Mesothelial cell of epicardium (in vitro differentiated cells): ENCODE measurements at places on chromosomes 1 and 21.

GRCh38 chr1:2460996-2461751 lies 14.9 kb upstream of the PLCH2 start:
- no peak overlapping the region for H3K4me3 ChIP-seq
- H3K27me3 ChIP-seq, result peaks cover 15% of the 10 kb centered on the region
- H3K36me3 ChIP-seq, result no peaks in the 10 kb centered on the region
- peaks cover 10% of the 10 kb centered on the region for H3K4me1 ChIP-seq
- no peak overlapping the region for H3K27ac ChIP-seq

- H3K36me3 ChIP-seq, result no peaks in the 10 kb centered on the region
- peaks cover under 1% of the 10 kb centered on the region for H3K27me3 ChIP-seq
- no peaks in the 10 kb centered on the region for H3K4me1 ChIP-seq
- DNase-seq, result no peak
- H3K27ac ChIP-seq, result no peak overlapping the region
- no peak overlapping the region for H3K4me3 ChIP-seq
Measured at GRCh38 chr1:65668368-65668767, 124.3 kb upstream of the PDE4B start.

DNA sequence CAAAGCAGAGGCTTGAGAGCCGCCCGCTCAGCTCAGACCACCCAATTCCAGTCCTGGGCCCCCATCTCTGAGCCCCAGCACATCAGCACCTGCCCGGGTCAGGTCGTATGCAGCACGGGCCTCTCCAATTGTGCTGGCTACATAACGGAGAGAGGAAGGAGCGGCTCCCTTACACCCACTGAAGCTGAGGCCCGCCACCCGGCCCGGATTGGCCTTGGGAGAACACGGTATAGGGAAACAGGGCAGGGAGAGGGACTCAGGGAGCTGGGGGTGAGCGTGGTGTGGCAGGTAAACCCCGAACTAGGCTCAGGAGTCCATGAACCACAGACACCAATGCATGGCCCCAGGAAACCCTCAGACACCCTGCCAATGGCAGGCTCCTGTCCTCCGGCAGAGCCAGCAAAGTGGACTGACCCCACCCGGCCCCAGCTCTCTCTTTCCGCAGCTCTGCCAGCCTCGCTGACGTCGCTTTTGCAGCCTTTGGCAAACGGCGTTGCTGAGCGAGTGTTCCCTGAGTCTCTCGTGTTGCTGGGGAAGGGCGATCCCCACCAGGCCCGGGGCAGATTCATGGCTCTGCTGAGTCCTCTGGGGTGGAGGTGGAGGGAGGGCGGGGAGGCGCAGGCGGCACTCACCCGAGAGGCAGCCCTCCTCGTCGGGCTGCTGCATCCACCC lies 16.5 kb downstream of the MEGF6 start:
- H3K4me3 ChIP-seq, result no peak overlapping the region
- H3K4me1 ChIP-seq, result peaks cover 20% of the 10 kb centered on the region
- H3K27ac ChIP-seq, result no peak overlapping the region
- peaks cover 3% of the 10 kb centered on the region for H3K36me3 ChIP-seq
- DNase-seq, result no peak
- no peaks in the 10 kb centered on the region for H3K27me3 ChIP-seq

GRCh38 chr1:27368869-27369582 lies 2.3 kb upstream of the MAP3K6 start:
- H3K27ac ChIP-seq, result no peak overlapping the region
- no peak overlapping the region for H3K4me3 ChIP-seq
- no peak for DNase-seq
- H3K36me3 ChIP-seq, result no peaks in the 10 kb centered on the region
- no peaks in the 10 kb centered on the region for H3K27me3 ChIP-seq

- no peak overlapping the region for H3K4me3 ChIP-seq
- no peak overlapping the region for H3K27ac ChIP-seq
Measured at GRCh38 chr1:211731456-211732292, 56.3 kb upstream of the NEK2 start.

GRCh38 chr1:32250893-32251716 lies at the start of gene LCK:
Gene LCK (plus strand): TSS chr1:32251265. CDS start chr1:32274330, 23,065 bp downstream.
- no peaks in the 10 kb centered on the region for H3K36me3 ChIP-seq
- peaks cover 19% of the 10 kb centered on the region for H3K4me1 ChIP-seq
- no peak within 1 kb of the TSS for H3K4me3 ChIP-seq
- no peak for DNase-seq
- peak within 1 kb of the TSS; percentile 21 for H3K27ac ChIP-seq

GRCh38 chr1:53420341-53420740 lies 38.9 kb upstream of the DMRTB1 start:
- no peak for DNase-seq
- peaks cover 13% of the 10 kb centered on the region for H3K27me3 ChIP-seq
- no peak overlapping the region for H3K4me3 ChIP-seq
- H3K36me3 ChIP-seq, result no peaks in the 10 kb centered on the region

GRCh38 chr1:226497991-226498639 lies 50.4 kb upstream of the STUM start:
- H3K27ac ChIP-seq, result no peak overlapping the region
- no peak overlapping the region for H3K4me3 ChIP-seq
- H3K36me3 ChIP-seq, result no peaks in the 10 kb centered on the region
- DNase-seq, result no peak
- H3K4me1 ChIP-seq, result no peaks in the 10 kb centered on the region
- H3K27me3 ChIP-seq, result peaks cover 45% of the 10 kb centered on the region

- H3K27ac ChIP-seq, result no peak overlapping the region
- H3K4me1 ChIP-seq, result no peaks in the 10 kb centered on the region
- no peak overlapping the region for H3K4me3 ChIP-seq
- H3K36me3 ChIP-seq, result no peaks in the 10 kb centered on the region
- H3K27me3 ChIP-seq, result no peaks in the 10 kb centered on the region
Measured at GRCh38 chr21:14609274-14609673, 63.2 kb upstream of the SAMSN1 start.

DNA sequence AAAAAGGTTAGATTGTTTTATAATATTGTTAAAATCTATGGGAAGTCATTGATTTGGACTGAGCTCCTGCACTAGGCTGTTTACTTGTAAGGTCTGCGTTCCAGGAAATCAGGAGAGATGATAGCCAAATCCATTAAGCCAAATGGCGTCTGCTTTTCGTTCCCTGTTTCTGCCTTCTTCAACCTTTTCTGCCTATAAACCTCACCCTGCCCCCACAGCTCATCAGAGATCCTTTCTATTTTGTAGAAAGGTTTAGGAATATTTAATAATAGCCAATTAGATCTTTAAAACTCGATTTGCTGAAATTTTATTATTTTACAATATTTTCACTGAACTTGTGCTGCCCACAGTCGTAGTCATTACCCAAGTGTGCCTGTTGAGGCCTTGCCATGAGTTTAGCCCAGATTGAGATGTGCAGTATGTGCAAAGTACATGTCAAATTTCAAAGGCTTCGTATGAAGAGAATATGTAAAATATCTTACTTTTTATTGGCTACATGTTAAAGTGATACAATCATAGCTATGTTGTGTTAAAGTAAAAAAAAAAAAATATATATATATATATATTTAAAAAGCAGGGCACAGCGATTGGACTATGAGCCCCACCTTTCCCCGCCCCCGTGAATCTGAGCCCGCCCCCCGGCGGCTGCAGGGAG lies 444 bp upstream of the IARS2 start:
- peak overlapping the region; percentile 56 for H3K27ac ChIP-seq
- DNase-seq, result no peak
- peak overlapping the region; percentile 36 for H3K4me3 ChIP-seq
- no peaks in the 10 kb centered on the region for H3K27me3 ChIP-seq
- H3K36me3 ChIP-seq, result peaks cover 8% of the 10 kb centered on the region

DNA sequence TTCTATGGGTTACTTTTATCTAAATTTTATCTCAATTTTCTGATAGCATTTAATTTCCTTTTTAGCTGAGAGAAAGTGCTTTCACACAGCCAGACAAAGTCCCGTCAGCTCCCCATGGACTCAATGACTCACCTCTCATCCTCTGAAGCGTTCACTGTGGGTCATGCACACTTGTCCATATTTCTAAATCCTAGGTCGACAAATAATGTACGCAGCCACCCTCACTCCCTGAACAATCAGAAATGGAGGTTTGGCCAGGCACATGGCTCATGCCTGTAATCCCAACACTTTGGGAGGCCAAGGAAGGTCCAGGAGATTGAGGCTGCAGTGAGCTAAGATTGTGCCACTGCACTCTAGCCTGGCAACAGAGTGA lies 42.4 kb upstream of the COA6 start:
- peaks cover 55% of the 10 kb centered on the region for H3K27me3 ChIP-seq
- no peak overlapping the region for H3K4me3 ChIP-seq
- peaks cover 3% of the 10 kb centered on the region for H3K4me1 ChIP-seq

- DNase-seq, result no peak
- no peaks in the 10 kb centered on the region for H3K27me3 ChIP-seq
- no peaks in the 10 kb centered on the region for H3K36me3 ChIP-seq
- no peak overlapping the region for H3K4me3 ChIP-seq
Measured at GRCh38 chr1:171472183-171472647, 13.1 kb upstream of the PRRC2C start.

DNA sequence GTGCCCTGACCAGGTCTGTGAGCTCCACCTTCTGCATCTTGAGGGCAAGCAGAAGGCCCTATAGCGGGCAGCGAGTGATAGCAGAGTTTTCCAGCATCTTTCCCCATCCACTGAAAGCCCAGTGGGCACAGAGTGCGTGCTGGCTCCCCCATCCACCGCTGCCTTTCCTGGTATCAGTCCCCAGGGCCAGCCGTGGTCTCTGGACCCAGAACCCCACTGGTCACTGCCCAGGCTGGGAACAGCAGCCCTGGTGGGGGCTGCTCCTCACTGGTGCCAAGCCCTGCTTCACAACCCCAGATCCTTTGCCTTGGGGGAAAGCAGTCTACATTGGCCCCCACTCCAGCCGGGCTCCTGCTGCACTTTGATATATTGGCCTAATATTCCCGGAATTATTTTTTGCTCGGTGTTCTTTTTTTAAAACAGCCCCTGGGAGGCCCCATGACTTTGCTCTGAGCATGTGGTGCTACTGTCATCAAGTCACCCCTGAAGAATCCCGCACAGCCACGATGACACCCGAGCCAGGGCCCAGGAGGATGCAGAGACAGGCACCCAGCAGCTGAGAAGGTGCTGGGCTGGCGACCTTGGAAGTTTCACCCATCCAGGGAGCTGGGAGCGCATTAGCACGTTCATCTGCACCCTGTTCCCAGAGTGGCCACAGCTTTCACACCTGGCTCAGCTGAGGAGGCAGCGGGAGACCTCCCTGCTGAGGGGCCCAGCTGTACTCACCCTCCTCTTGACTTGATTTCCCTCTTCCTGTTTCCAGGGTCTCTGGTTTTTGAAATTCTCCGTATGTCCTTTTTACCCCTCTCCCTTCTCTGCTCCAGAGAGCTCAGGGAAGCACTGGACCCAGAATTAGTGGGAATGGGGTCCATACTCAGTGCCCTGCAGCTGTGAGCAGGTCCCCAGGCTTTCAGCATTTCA lies 56.9 kb downstream of the KLHDC7A start:
- no peak overlapping the region for H3K27ac ChIP-seq
- no peak overlapping the region for H3K4me3 ChIP-seq
- peaks cover 88% of the 10 kb centered on the region for H3K27me3 ChIP-seq
- no peak for DNase-seq
- H3K36me3 ChIP-seq, result no peaks in the 10 kb centered on the region

DNA sequence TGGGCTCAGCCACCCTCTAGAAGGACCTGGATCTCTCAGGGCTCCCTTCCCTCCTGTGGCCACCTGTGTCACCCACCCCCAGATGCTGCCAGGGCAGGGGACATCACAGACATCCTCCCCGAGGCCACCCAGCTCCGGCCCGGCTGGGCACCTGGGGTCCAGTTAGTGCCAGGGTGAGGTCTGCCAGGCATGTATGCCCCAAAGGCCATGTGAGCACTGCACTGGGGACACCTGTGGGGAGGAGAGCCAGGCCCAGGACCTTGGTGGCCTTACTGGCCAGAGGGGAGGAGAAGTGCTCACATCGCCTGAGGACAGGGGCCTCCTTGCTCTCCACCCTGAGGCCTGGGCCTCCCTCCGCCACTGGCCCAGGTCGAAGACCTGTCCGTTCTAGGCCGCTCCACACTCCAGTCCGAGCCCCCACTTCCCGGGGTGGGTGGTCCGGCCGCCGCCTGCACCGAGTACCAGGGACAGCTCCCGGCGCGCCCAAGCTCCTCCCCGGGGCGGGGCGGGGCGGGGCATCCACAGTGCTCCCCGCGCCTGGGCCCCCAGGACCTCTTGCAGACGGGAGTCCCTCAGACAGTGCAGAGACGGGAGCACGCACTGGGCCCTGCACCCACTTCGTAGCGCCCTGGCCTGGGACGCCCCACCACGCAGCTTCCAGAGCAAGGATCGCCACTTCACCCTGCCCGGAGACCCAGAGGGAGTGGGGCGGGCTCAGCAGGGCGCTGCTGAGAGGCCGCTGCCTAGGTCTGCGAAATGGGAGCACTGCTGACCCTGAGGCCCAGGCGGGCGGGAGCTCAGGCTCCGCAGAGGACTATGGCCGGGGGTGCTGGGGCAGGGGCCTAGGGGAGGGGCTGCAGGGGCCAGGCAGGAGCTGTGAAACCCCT lies 34.3 kb upstream of the CCDC27 start:
- peak; percentile 81 for DNase-seq
- H3K36me3 ChIP-seq, result no peaks in the 10 kb centered on the region
- H3K4me3 ChIP-seq, result no peak overlapping the region
- peaks cover 9% of the 10 kb centered on the region for H3K27me3 ChIP-seq

GRCh38 chr1:9375912-9376311 lies 83.2 kb downstream of the SPSB1 start:
- DNase-seq, result no peak
- no peaks in the 10 kb centered on the region for H3K27me3 ChIP-seq
- H3K27ac ChIP-seq, result peak overlapping the region; percentile 95
- peak overlapping the region; percentile 24 for H3K4me3 ChIP-seq
- H3K36me3 ChIP-seq, result no peaks in the 10 kb centered on the region

DNA sequence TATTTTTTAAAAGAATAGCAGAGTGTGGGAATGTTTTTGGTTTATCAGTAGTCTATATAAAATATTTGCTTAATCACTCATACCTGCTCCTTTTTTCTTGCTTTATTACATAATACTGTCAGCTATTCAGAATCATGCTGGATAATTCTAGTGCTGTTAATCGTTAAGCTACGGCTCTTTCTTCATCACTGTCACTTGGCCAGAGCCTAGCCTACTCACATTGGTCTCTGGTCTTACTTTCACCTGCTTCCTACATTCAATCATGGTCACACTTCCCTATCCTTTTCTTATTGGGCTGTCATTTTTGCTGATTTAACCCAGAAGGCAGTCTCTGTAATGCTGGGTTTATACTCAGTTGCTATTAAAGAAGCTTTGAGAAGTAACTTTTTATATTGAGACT lies 2.5 kb downstream of the KLHL20 start:
- peaks cover 23% of the 10 kb centered on the region for H3K4me1 ChIP-seq
- peaks cover 16% of the 10 kb centered on the region for H3K27me3 ChIP-seq
- peak overlapping the region; percentile 9 for H3K4me3 ChIP-seq
- no peak overlapping the region for H3K27ac ChIP-seq
- DNase-seq, result no peak
- H3K36me3 ChIP-seq, result peaks cover 18% of the 10 kb centered on the region

DNA sequence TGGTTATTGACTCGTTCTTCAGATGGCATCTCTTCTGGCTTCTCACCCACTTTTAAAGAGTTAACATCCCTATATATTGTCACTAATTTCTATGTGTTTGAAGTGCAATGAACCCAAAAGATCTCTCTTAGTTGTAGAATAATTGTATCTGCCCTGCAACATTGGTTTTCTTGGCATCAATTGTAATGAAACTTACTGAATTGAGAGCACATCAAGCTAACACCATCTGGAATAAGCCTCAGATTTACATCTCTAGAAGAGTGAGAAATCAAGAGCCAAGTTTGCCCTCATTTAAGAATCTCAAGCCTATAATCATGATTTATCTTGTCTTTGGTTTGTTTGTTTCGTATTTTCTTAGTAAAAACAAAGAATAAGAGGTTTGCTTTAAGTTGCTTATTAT lies 372.6 kb upstream of the LRRC7 start:
- H3K27ac ChIP-seq, result no peak overlapping the region
- DNase-seq, result no peak
- H3K4me3 ChIP-seq, result no peak overlapping the region
- no peaks in the 10 kb centered on the region for H3K27me3 ChIP-seq
- H3K36me3 ChIP-seq, result no peaks in the 10 kb centered on the region
